Activated CD4-positive, alpha-beta T cell treated with anti-CD3 and anti-CD28 coated beads for 24 hours (primary cell): ENCODE measurements at places on chromosomes 3 and 15.

DNA sequence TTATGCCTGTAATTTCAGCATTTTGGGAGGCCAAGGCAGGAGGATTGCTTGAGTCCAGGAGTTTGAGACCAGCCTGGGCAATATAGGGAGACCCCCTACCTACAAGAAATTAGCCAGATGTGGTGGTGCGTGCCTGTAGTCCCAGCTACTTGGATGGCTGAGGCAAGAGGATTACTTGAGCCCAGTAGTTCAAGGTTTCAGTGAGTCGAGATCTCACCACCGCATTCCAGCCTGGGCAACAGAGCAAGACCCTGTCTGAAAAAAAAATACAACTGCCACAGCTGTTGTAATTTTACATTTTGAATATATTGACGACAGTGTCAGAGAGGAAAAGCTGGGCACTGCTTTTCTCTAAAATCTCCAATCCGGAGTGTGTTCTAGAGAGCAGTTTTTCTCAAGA lies 21.2 kb downstream of the TATDN2 start:
- no peak for DNase-seq

DNA sequence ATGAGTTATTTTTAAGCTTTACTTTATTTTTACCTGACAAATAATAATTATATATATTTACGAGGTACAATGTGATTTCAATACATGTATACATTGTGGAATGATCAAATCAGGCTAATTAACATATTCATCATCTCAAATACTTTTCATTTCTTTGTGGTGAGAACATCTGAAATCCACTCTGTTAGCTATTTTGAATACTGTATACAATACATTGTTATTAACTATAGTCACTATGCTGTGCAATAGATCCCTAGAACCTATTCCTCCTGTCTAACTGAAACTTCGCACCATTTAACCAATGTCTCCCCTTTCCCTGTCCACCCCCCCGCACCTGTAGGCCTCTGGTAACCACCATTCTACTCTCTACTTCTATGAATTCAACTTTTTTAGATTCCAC lies 7.9 kb upstream of the SPPL2A start:
- no peak for DNase-seq

GRCh38 chr15:84949845-84950569 lies 31.6 kb upstream of the PDE8A start:
- no peak for DNase-seq

GRCh38 chr3:13229273-13229949 lies 156.2 kb upstream of the IQSEC1 start:
- DNase-seq, result no peak

DNA sequence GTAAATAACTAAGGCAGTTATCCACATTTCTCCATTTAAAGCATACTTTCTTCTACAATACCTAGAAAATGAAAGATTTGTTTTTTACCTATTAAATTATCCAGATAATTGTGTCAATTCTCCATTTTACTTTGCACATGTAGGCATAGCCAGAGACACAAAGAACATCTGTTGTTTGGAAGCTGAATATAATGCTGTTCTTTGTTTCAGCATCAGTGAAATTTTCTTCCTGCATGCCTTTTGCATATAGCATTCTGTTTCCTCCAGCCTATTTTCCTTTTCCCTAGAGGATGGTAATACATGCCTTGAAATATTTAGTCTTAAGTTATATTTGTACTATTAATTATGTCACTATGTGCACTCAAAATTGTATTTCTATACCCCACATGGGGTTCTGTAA lies 233.7 kb downstream of the CNTN6 start:
- no peak for DNase-seq

- no peak for DNase-seq
These were observed 121.6 kb downstream of the UBE2E2 start for GRCh38 chr3:23324745-23325144.

- DNase-seq, result no peak
These were observed 278.5 kb upstream of the UMPS start for GRCh38 chr3:124451630-124452317.

DNA sequence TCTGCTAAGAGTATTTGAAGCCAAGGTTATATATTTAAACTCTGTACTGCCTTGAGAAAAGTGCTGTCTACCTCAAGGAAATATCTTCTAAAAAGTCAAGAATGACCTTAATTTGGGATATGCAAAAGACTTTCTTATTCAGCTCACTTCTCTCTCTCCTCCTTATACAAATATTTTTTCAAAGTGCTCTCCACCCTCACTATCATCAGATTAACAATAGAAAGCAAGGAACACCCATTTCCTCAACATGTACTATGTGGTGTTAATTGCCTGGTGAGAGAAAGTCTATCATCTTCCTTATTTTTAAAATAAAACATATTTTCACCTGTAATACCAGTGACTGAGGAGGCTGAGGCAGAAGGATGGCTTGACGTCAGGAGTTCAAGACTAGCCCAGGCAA lies 44.4 kb upstream of the RSL24D1 start:
- DNase-seq, result no peak

GRCh38 chr3:128338536-128339330 lies 128.0 kb downstream of the DNAJB8 start:
- no peak for DNase-seq

GRCh38 chr3:8279886-8280550 lies 221.6 kb upstream of the LMCD1 start:
- no peak for DNase-seq

GRCh38 chr3:34102288-34102687 lies 303.9 kb downstream of the PDCD6IP start:
- DNase-seq, result no peak
